ENCODE measurements at places on chromosomes 4 and X. TPM values are rescaled to one million over a fixed set of nuclear protein-coding genes. Genes with fewer than 3 reads are reported as not detected.

DNA sequence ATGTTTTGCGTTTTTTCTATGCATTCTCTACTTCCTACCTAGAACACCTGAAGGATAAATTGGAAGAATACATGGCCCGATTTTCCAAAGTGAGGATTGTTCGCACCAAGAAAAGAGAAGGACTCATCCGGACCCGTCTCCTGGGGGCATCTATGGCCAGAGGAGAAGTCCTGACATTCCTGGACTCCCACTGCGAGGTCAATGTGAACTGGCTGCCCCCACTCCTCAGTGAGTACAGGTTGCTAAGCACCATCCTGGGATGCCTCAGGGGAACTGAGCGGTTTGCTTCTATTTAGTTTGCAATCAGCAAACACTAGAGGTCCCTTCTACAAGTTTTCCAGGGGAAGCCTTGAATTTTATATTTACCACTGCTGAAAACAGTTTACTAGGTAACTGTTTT, 359.3 kb upstream of the GALNT7 start:
- DNase-seq: no peak

GRCh38 chrX:137432609-137433008, 133.3 kb upstream of the ZIC3 start:
- no peak for DNase-seq

DNA sequence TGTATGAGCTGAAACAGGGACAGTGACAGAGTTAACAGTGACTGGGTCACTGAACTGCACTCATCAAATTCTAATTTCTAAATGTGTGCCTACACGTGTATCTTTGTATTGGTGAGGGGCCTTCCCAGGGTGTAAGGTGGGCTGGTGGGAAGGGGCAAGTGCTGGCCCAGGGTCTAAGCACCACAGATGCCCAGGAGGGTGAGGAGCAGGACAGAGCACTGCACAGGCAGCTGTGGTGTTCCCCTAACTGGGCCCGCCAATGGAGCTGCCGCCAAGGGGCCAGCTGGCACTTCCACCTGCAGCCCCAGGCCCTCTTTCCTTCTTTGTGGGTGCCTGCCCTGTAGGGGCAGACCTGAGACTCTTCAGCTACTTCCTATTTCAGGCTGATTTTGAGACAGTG, 349.9 kb downstream of the ARHGAP10 start:
- no peak for DNase-seq

DNA sequence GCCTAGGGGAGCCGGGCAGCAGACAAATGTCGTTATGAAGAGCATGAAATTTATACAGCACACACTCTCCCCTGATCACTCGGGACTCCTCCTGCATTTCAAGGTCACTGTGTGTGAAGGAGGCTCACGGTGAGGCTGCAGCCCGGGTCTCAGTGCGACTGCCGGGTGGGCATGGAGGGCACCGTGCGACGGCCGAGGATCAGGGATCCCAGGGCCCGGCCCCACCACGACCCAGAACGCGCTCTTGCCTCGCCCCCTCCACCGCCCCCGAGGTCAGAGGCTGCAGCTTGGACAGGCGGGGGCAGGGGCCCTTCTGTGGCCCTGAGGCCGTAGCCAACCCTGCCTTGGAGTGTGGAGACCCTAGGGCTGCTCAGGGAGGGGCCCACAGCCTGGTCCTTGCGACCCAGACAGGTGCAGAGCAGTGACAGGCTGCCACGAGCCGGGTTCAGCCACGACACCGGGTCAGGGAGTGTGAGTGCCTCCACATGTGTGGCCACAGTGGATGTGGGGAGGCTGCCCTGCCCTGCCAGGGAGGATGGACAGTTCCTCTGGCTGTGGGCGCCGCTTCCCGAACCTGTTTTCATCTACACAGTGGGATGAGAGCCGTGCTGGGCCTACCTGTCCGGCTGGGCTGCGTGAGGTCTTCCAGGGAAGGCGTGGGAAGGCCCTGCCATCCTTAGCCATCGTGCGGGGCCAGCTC, 89.3 kb upstream of the NKX1-1 start:
- no peak for DNase-seq

GRCh38 chrX:41604766-41605543, 83.8 kb upstream of the GPR34 start:
- DNase-seq: no peak

GRCh38 chr4:165378745-165379677, at the start of gene CPE:
CPE (plus strand) TSS chr4:165379008; CDS start chr4:165379222, 214 bp downstream.
- peak; percentile 81 for DNase-seq

DNA sequence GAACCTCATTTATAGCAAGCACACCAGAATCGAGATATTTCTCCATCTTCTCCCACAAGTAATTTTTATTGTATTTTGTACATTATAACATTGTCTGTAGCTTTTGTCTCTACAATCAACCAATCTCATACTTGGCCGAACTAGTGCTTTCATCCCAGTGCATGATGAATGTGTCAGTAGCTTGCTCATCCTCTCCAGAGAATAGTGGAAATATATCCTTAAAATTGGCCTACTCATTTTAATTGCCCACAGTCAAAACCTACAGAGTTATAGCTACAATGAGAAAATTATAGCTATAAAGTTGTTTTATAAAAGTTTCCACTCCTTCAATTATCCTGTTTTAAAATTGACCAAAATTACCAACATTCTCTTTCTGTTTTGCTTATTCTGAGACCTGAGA, 103.8 kb downstream of the MAPK10 start:
- DNase-seq: no peak

The TIGD4 gene
- 0.16 TPM for total RNA-seq

The CSTF2 gene
- total RNA-seq: 12.1 TPM

Measured in breast epithelium (tissue), 4 donors.